AML-193 (cell line): ENCODE measurements at places on chromosomes 16 and 17.

DNA sequence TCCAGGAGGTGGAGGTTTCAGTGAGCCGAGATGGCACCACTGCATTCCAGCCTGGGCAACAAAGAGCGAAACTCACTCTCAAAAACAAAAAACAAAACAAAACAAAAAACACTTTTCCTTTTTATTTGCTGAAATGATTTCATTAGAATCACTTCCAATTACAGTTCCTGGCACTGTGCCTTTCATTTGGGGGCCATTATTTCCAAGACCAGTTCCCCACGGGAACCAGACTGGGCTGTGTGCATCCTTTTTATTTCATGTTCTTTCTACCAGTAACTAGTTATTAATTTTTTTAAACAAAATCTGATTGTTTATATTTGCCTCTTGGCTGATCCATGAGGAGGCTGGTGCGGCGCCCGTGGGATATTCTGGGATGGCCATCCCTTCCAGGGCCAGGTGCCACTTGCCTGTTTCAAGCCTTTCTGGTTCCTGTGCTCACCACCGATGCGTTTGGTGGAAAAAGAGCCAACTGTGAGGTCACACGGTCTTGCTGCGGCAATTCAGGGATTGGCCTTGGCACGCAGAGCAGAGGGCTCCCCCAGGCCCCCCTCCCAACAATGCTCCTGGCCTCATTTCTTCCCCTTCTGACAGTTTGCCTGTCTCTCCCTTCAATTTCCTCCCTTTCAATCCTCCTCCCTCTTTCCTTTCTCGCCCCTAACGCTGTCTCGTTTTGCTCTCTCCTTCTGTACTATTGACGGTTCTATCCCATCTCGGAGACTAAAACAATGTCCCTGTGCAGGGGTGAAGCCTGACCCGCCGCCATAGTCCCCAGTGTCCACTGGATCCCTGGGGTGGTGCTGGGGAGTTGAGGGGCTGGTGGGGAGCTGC, 13.4 kb downstream of the UBALD1 start:
- no peak for DNase-seq

DNA sequence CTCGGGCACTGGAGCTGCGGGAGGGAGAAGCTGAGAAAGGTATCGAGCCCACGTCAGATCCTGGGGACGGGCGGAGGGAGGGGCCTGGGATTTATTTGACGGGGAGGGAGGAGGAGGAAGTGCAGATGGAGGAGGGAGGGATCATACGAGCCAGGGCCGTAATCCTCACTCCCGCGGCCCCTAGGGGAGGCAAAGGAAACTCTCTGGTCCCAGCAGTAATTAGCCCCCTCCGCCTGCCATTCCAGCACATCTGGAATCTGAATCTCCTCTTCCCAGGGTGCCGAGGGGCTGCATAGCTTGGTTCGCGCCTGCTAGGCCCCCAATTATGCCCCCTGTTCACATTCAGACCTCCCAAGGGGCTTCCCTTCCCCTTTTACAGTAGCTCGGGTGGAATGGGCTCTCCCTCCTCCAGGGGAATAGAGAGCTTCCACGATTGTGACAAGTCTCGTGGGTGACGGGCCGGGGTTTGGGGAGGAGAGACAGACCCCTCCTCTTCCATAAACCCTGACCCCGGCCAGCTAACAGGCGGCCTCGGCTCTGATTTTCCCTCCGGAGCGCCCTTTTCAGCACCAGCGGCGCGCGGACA, at the start of gene SEZ6L2:
Gene SEZ6L2 (minus strand): TSS at position 35 of the 586 bp plus-strand sequence. CDS start 531 bp downstream, outside the sequence.
- DNase-seq = no peak

DNA sequence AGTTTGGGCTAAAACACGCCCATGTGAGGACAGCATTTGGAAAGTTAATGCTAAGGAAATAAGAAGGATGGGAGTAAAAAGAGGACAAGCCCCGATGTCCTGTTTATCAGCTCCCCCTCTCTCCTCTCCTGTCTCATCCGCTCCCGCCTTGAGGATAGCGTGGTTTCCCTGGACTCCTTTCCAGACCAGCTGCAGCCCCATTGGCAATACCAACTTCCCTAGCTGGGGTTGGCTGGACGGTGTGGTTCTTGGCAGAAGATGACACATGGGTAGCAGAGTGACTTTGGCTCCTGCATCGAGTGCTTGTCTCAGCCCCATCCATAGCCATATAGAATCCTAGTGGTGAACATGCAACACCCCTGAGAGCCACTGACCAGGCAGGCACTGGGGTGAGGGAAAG, 185.9 kb downstream of the CCDC182 start:
- DNase-seq = no peak

DNA sequence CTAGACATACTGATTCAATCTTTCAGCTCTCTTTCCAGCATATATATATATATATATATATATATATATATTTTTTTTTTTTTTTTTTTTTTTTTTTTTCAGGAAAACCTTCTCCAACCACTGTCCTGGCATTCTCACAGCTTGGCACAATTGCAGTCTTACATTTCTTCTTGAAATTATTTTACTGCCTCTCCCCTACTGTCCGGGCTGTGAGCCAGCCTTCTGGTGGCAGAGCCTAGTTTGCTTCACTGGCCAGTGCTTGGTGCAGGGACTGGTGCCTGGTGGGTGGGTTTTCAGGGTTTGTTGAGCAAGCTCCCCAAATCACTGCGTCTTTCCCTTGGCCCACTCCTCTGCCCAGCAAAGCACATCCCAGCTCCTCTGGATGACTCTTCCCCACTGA, 28.5 kb downstream of the PRSS54 start:
- no peak for DNase-seq

DNA sequence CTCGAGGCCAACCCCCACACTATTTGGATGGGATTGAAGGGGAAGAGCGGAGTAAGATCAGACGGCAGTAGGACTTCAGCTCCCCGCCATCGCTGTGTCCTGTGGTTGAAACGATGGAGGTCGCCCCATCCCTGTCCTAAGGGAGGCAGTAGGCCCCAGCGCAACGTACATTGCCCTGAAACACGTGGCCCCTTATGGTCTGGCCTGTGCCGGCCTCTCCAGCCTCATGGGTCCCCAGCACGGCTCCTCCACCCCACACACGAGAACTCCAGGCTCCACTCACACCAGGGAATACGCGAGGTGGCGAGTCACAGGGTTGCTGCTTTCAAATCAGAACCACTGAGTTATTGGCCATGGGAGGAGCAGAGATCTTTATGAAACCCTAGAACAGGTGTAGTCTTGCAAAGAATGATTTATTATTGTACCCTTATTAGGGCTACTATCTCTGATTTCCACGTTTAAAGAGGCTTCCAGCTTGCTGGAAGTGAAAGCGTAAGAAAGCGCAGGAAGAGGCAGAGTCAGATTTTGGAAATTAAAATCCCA, 669 bp upstream of the DCTPP1 start:
- peak; percentile 78 for DNase-seq

DNA sequence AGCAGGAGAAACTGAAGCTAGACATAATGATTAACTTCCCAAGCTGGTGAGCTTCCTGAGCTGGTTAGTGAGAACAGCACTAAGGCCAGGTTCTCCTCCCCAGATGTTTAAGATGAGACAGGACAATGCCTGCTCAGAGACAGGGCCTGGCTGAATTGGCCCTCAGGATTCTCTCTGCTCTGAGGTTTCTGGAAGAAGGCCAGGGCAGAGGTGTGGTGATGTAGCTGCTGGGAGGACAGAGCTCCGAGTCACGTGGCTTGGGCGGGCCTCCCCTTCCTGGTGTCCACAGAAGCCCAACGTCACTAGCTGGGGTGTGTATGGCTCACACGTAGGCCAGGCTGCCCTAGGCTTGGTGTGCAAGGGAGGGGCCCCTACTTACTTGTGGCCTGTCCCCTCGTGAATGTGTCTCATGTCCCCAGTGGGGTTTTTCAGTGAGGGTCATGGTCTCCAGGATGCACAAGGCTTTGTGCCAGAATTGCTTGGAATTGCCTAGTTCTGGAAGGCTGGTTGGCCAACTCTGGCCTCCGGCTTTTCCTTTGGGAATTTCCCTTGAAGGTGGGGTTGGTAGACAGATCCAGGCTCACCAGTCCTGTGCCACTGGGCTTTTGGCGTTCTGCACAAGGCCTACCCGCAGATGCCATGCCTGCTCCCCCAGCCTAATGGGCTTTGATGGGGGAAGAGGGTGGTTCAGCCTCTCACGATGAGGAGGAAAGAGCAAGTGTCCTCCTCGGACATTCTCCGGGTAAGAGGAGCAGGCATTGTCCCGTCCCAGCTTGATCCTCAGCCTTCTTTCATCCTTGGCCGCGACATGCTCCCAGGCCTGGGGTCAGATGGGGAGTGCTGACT, 3.4 kb downstream of the NOD2 start:
- DNase-seq = peak; percentile 54

DNA sequence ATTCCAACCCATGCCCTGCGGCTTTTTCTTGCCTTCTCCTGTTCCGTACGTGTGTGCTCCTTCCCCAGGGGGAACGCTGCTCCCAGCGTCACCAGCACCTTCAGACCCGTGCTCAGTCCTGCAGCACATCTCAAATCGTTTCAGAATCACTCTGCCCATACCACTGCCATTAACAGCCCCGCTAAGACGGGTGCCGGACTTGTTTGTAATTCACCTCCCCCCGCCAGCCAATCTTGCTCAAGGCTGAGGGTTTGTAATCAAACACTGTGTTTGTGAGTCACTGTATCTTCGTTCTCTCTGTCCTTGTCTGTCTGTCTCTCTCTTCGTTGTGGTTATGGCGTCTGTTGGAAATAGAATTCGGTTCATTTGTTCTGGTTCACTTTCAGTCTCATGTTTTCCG, 17.3 kb downstream of the CARD14 start:
- no peak for DNase-seq

DNA sequence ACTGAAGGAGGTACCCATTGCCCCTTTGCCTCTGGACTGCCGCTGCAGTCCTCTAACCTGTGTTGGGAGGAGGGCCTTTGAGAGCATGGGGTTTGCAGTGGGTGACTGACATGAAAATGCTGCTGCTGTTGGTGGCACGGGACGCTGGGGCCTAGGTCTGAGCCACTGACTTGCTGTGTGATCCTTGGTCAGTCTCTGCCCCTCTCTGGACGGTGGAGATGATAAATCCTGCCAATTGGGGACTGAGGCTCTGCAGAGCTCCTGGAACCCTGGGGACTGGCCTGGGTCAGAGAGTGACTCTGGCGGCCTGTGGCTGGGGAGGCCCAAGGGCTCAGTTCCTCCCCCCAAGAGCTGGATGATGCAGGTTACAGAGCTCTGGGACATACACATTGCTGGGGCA, 6.1 kb upstream of the PYDC1 start:
- DNase-seq = no peak

- no peak for DNase-seq
These were observed 43.1 kb downstream of the MAP2K6 start for GRCh38 chr17:69457603-69458002.

DNA sequence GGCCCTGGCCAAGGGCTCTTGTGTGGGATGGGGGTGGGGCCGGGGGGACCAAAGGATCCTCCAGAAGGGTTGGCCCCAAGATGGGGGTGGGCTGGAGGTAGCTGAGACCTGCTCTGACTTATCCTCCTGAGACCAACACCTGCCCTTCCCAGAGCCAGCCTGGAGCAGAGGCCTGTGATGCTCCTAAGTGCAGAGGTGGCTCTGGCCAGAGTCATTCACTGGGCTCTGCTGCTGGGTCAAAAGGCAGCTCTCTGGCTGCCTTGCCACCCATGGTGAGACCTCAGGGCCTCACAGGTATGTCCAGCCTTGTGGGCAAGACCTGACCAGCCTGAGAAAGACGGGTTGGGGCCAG, 393 bp downstream of the SERPINF2 start:
- DNase-seq = no peak
